ENCODE measurements at places on chromosomes 2 and 18.
A peak's percentile ranks its signal among the peaks of the same experiment; 100 is the strongest.

- H3K36me3 ChIP-seq = no peaks in the 10 kb centered on the region
- no peaks in the 10 kb centered on the region for H3K27me3 ChIP-seq
- DNase-seq = no peak
- no peak overlapping the region for H3K27ac ChIP-seq
- no peak overlapping the region for H3K4me3 ChIP-seq
- no peaks in the 10 kb centered on the region for H3K4me1 ChIP-seq
These were observed 29.5 kb upstream of the RBMS1 start for GRCh38 chr2:160522951-160523710.

DNA sequence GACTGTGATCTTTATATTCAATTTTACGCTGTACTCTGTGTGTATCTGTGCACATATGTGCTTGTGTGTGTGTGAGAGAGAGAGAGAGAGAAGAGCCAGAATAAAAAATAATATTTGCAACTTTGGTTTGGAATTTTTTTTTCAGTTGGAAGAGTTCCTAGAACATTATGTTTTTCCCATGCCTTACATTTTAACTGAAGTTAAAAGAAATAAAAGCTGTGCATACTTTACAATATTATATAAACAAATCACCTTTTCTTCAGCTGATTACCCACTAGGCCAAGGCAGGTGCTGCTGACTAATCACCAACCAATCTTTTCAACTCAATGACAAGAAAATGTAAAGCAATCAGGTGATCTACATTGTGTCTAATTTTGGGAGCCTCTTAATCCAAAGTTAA lies 366.3 kb downstream of the NYAP2 start:
- H3K27me3 ChIP-seq = no peaks in the 10 kb centered on the region
- no peak for DNase-seq
- H3K27ac ChIP-seq = no peak overlapping the region
- H3K4me1 ChIP-seq = no peaks in the 10 kb centered on the region
- no peaks in the 10 kb centered on the region for H3K36me3 ChIP-seq

- no peak for DNase-seq
- peak within 1 kb of the TSS; percentile 81 for H3K4me3 ChIP-seq
- peak within 1 kb of the TSS; percentile 63 for H3K27ac ChIP-seq
- H3K4me1 ChIP-seq = peaks cover 18% of the 10 kb centered on the region
These were observed at the start of gene MBD5 for GRCh38 chr2:148021059-148021861. MBD5 (plus strand) TSS chr2:148021091.

DNA sequence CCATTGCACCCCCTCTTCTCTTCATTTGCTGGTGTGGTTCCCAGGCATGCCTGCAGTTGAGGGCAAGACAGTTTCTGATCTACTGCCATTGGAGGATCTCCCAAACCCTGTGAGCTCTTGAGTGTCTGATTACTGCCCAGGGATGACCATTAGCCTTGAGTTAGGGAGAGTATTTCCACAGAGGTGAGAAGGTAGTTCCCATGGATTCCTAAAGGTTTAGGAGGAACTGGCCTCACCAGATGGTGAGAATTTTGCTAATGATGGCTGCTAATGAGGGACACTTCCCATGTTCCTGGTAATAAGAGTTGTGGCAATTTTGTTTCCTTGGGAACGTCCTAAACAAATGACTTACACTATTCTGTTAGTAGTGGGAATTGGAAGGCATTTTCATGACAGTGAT lies 42.5 kb downstream of the PTPRM start:
- no peak overlapping the region for H3K4me3 ChIP-seq
- no peak for DNase-seq
- no peak overlapping the region for H3K27ac ChIP-seq

GRCh38 chr2:72676341-72677025 lies 149.3 kb downstream of the EXOC6B start:
- H3K4me3 ChIP-seq = no peak overlapping the region
- H3K36me3 ChIP-seq = no peaks in the 10 kb centered on the region
- no peak overlapping the region for H3K27ac ChIP-seq
- H3K27me3 ChIP-seq = no peaks in the 10 kb centered on the region
- DNase-seq = no peak
- no peaks in the 10 kb centered on the region for H3K4me1 ChIP-seq
